ENCODE measurements at places on chromosomes 3 and 15. TPM values are rescaled to one million over a fixed set of nuclear protein-coding genes. Genes with fewer than 3 reads are reported as not detected.
A peak's percentile ranks its signal among the peaks of the same experiment; 100 is the strongest.

DNA sequence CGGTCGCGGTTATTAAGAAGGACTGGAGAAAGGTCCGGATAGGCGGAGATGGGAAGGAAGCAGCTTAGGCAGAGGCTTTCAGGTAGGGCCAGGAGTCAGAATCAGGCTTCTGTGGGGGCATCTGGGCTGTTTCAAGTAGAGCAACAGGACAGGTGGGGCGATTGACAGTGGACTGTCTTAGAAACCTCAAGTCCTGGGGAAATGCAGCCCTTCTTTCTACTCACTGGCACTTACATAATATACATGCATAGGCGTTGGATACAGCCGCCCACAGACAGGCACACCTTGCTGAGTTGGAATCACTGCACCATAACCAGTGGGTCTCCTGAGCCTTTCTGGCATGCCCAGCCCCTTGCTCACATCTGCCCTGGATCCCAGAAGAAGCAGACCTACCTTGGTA lies 730 bp downstream of the MYD88 start:
- DNase-seq, result no peak

GRCh38 chr3:14541646-14542045 lies 1.5 kb upstream of the GRIP2 start:
- DNase-seq, result no peak

DNA sequence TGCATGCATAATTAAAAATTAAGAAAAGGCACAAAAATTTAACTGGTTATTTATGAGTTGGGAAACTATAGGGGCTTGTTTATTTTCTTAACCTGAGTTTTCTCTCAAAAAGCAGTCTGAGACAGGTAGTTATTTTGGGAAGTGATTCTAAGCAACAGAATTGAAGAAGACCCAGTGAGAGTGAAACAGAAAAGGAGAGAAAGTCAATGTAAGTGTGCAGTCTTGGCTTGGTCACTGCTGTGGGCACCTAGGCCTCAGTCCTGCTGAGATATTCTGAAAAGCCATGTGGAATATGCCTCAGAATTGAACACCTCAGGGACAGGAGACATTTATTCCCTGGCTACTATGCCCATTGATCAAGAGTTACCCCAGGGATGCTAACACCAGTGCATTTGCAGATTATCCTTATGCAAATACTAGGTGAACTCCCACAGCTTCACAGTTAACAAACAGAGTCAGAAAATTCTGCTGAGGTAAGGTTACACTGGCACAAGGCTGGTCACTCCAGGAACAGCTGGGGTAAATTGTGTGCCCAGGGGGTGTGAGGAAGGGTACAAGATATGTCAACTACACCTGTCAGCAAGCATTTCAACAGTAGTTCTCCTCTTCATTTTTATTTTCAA lies 222.7 kb downstream of the EFHB start:
- DNase-seq, result no peak

GRCh38 chr15:41809121-41809520 lies 18.8 kb upstream of the JMJD7 start:
- DNase-seq, result no peak

GRCh38 chr3:11982341-11982941 lies 21.7 kb upstream of the SYN2 start:
- DNase-seq, result no peak

- peak; percentile 37 for DNase-seq
Measured at GRCh38 chr3:195907934-195908693, at the start of gene TNK2. Gene TNK2 (minus strand): TSS chr3:195908551. CDS start chr3:195888588, 19,963 bp downstream.

GRCh38 chr3:123279121-123279520 lies 77.4 kb downstream of the SEC22A start:
- DNase-seq, result no peak

DNA sequence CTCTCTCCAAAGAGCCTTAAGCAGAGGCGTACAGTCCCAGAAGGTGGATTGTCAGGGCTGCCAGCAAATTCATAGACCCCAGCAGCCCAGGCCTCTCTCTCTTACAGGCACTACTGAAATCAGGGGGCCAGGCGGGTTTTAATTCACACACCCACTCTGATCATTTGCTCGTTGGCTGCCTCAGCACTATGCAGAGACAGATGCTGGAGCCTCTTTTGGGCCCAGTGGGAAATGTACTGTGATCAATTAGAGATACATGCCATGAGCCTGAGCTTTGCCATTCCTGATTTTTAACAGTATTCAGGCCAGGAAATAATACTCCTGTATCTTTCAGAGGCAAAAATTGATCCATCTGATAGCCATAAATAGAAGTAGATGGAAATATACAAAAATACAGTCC lies 53.0 kb downstream of the CMTM6 start:
- DNase-seq, result no peak

DNA sequence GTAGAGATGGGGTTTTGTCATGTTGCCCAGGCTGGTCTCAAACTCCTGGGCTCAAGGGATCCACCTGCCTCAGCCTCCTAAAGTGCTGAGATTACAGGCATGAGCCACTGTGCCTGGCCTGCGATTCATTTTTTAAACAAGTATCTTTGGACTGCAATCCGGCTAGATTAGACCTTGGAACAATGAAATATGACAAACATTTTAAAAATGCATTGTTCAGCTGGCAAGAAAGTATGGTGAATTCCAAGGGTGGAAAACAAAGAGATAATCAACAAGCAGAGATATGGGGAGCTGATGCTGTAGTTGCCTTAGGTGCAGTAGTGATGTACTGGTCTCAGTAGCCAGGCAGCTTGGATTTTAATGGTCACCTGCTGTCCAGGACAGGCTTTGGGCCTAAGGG lies 95.8 kb upstream of the GOLGA8J start:
- peak; percentile 7 for DNase-seq

DNA sequence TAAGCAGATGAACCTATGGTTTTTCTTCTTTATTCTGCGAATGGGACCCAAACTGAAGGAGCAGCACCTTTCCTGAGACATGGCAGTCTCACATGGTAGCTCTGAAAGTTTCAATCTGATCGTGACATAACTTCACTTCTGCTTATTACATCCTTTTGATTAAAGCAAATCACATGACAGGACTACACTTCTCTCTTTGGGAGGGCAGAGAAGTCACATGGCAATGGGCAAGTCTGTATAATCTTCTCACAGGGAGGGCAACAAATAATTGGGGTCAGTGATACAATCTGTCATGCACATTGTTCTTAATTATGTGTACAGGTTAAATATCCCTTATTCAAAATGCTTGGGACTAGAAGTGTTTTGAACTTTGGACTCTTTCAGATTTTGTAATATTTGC lies 21.6 kb downstream of the NCBP2 start:
- no peak for DNase-seq

Gene MAGEL2
- not detected for total RNA-seq

Gene DENND6A
- total RNA-seq, result 20.3 TPM

Gene CLDN1
- total RNA-seq, result 5.4 TPM

Gene XCR1
- not detected for total RNA-seq

Gene FEZF2
- not detected for total RNA-seq
